ENCODE measurements at places on chromosomes 11 and 22.

DNA sequence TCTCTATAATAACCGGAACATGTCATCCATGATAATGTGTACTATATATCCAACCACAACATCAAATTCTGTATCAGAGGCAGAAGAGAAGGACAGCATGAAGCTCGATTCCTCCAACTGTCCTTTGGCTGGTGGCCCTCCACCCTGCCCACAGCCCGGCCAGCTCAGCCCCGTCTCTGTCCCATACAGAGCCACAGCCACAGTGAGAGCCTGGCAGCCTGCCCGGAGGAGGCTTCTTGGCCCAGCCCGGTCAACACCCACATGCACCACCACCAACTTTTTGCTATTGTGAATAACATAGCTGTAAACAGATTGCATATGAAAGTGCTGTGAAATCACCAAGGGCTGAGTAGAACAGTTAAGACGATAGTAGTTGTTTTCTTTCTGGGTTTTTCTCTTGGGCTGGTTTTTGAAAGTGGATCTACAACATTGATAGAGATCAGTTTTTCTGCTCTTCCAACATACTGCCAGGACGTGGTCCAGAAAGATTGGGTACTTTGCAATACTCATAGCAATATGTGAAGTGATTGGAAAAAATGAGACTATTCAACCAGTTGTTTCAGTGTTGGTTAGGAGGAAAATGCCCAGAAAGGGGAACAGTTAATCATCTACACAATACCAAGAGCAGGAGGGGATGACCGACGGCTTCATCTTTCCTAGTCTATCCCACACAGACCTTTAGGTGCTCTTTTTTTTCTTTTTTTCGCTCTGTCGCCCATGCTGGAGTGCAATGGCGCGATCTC lies 6.9 kb upstream of the TUBA8 start:
- DNase-seq, result no peak

DNA sequence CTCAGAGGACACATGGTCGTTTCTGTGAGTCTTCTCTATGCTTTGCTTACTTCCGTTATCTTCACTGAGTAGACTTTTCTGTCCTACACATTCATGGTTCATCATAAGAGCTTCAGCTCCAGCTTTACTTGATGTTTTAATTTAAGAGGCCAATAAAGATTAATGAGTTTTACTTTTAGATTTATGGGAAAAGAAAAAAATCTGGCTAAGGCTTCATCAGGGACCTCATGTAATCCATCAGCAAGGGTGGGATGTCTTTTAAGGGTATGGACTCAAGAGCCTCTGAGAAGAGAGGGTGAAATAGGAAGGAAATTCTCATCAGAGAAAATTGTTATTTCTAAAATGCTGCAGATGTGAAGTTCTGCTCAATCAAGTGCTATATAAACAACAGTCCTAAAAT lies 963.0 kb upstream of the RAG2 start:
- DNase-seq, result no peak

DNA sequence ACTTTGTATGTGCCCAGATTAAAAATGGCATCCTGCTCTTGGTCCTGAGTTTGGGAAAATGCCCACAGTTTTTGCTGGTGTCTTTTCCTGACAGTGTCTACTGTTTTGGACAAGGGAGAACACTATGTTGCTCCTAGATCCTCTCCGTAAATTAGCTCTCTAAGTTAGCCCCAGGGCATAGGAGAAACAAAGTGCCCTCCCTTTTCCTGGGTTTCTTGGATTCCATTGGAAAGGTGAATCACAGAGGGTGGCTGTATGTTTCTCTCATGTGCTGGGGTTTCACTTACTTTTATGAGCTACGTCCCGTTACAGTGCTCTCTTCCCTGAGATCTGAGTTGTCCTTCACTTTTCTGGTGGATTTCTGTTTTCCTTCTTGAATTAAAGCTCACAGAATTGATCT lies 782.8 kb downstream of the CNTN5 start:
- DNase-seq, result no peak

GRCh38 chr22:19853879-19854777 lies 546 bp downstream of the GNB1L start:
- DNase-seq, result peak; percentile 68

DNA sequence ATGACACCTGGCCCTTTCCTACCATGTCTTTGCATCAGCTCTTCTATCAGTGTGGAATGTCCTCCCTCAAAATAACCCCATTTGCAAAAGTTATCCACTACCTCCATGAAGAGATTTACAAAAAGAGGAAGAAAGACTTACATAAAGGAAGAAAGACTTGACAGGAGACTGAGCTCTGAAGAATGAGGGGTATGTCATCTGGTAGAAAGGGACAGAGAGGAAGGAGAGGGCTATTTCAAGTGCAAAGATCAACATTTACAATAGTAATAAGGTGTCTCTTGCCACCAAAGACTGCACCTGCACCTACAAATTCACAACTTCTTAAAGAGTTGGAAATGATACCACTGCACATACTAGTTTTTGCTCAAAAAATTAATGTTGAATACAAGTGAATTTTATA lies 18.2 kb downstream of the PAK1 start:
- DNase-seq, result no peak

GRCh38 chr11:78189174-78189724 lies 530 bp downstream of the USP35 start:
- no peak for DNase-seq

- no peak for DNase-seq
These were observed 27.7 kb downstream of the CDON start for GRCh38 chr11:126034933-126035425.

DNA sequence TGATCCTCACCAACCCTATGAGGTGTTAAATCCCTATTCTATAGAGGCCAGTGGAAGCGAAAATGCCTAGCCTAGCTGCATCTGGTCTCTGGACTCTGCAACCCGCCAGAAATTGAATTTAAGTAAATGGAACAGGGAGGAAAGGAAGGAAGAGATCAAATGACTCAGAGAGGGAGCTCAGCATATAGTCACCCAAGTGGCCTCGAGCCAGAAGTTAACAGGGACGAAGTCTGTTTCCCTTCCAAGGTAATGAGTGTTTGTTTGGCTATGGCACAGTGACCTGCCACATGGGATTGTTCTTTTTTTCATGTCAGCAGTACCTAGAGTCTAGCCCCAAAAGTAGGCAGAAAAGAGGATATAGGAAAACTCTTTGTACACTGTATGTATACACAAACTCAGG lies 66.3 kb downstream of the PAK1 start:
- DNase-seq, result no peak

DNA sequence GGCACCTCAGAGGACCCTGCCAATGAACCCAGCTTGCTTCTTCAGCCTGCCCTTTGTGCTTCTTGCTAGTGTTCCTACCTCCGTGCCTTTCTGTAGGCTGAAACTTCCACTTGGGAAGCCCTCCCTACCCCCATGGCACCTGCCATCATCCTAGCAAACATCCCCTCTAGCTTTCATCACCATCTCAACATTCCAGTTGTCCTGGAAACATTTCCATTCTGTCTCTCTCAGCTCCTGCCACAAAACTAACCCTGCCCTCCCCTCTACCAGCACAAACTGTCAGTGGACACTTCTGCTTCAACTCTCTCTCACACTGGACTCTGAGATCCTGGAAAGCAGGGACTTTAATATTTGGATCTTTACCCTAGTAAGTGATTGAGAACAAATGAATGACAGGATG lies 525.8 kb upstream of the TENM4 start:
- DNase-seq, result no peak

GRCh38 chr11:6200975-6201374 lies 2.0 kb downstream of the OR52W1 start:
- no peak for DNase-seq

DNA sequence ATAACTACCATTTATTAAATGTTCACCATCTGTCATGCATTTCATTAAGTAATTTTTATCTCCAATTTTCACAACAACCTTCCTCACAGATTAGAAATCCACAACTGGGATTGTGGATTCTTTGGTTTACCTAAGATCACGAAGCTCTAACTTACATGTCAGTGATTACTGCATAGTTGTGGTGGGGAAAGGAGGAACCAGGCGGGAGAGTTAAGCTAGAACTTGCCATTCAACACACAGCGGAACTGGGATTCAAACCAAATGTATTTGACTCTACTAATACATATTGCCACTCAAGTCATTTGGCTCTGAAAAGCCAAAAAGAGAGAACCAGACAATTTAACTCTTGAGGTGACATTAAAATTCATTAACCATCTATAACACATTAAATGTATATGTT lies 10.4 kb upstream of the LAYN start:
- no peak for DNase-seq

DNA sequence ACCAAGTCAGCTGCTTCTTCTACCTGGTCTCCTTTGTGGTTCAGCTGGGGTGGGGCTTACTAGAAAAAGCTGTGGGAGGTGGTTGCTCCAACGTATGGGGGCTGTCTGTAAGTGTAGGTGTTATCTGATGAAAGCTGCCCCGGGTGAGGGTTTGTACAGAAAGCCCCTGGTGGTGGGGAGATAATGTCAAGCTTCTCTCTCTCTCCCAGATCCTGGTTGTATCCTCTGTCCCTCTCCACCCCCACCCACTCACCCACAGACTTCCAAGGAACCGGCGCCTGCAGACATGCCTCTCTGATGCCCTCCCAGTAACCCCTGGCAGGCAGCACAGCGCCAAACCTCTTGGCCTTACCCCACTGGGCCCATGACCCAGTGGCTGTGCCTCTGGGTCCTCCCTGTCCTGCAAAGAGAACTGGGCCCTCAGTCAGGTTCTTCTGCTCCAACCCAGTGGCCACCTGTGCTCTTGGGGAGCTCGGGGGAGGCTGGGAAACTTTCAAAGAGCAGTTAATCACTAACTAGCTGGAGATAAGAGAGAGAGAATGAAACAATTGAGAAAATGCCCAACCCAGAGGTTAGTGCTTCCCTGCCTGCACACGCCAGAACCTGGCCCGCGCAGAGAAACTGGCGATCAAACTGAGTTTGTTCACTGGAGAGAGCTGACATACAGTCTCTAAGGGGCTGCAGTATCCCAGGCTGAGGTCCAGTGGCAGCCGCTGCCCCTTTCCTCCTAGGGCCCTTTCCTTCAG lies 20.4 kb upstream of the EHF start:
- DNase-seq, result no peak

- DNase-seq, result no peak
These were observed 29.6 kb downstream of the DHCR7 start for GRCh38 chr11:71418643-71419042.

DNA sequence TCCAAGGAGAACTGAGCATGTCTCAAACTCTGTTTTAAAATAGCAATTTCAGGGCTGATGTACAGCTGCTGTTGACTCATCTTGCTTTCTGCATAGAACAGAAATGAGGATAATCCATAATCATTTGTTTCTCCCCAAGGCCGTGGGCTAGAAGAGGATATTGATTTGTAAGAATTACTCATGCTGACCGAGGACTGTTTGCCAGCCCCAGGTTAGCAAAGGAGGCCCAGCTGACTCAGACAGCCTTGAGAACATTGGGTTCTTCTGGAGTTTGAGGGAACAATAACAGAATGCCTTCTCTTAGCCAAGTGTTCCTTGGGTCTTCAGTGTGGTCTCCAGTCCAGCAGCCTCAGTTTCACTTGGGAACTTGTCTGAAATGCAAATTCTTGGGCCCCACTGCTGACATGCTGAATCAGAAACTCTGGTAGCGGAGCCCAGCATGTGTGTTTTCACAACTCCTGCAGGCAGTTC lies 92.0 kb downstream of the ZC3H12C start:
- DNase-seq, result no peak

- no peak for DNase-seq
These were observed 602.1 kb downstream of the SOX6 start for GRCh38 chr11:15754221-15754620.

GRCh38 chr11:131145791-131146190 lies 224.6 kb upstream of the NTM start:
- no peak for DNase-seq

DNA sequence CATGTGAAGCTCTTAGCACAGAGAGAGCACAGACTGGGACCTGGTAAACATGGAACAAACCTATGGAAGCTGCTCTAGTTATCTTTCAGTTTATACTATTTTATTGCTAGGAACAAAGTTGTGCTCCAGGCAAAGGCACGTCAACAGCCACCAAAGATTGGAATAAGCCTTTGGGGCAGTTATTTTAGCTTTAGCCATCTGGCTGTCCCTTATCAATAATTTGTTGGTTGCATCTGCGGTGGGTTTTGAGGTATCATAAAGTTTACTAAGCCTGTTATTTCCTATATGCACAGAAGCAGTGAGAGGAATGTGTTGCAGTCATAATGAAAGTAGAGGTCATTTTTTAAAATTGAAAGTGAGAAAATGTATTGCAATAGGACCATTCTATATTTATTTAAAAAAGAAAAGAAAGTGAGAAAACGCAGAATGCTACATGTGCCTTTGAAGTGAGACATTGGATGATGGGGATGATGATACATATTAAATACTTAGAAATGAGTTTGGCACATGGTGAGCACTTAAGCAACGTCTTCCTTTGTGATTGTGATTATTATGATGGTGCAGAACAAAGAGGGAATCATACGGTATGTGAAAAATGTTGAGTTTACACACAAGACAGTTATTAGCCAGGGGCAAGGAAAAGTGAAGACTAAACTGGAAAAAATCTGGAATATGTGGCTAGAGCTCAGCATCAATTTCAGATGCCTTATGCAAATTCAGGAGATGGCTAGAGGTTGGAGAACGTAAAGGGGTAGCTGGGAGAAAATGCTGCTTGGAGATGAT lies 58.3 kb downstream of the PRR5L start:
- no peak for DNase-seq

Measured in Karpas-422 (cell line).